ENCODE measurements at places on chromosomes 4 and X. TPM values are rescaled to one million over a fixed set of nuclear protein-coding genes. Genes with fewer than 3 reads are reported as not detected.

Gene ATXN3L
- total RNA-seq, result not detected

Gene IQSEC2
- 23.3 TPM for total RNA-seq

Gene CCDC149
- 4.8 TPM for total RNA-seq

Gene GAGE12H
- total RNA-seq, result not detected

Gene MAML3
- 7.9 TPM for total RNA-seq

Gene MAGEA12
- total RNA-seq, result 0.57 TPM

Gene MSANTD1
- total RNA-seq, result 0.99 TPM

Gene PWWP3B
- total RNA-seq, result 0.52 TPM

Gene GABRE
- 11.7 TPM for total RNA-seq

DNA sequence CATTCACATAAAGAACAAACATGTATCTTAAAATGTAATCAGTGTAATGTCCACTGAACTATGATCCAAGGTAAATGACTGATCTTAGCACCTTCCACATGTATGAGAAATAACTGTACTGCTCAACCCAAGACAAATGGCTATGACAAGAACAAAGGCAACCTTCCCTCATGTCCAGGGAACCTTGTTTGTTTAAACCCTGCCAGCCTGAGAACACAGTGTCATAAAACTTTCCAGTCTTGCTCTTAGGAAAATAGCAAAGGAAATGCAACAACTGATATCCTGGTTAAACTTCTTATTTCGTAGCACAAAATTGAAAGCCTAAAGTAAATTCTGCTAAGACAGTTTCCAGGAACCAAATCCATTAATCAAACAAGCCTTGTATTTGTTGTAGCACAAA, 494.3 kb downstream of the IL15 start:
- no peak for DNase-seq
- no peak overlapping the region for H3K4me3 ChIP-seq
- no peaks in the 10 kb centered on the region for H3K27me3 ChIP-seq
- peaks cover 3% of the 10 kb centered on the region for H3K4me1 ChIP-seq

GRCh38 chr4:146379744-146380143, 142.0 kb downstream of the SLC10A7 start:
- H3K4me3 ChIP-seq, result no peak overlapping the region
- H3K27ac ChIP-seq, result no peak overlapping the region

DNA sequence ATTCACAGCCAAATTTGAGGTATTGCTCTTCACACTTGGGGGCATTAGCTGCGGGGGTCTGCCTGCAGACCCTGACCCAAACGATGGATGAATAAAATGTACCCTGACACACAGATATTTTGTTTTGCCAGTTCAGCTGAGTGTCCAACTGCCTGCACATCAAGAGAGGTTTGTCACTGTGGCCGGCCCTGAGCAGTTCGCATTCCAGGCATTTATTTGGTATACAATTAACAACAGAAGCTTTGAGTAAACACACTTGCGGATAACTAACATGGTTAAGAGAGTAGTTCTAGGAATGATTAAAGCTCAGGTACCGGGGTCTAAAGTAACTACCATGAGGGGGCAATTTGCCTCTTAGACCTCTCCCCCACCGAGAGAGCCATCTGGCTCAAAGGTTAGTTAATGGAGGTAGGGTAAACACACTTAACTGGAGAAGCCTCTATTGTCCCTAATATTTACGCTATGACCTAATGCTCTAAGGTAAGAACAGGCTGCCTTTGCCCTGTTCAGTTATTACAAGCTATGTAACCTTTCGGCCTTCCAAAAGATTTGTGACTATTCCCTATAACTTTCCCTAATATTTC, 162.0 kb downstream of the SNCA start:
- H3K36me3 ChIP-seq, result peaks cover 24% of the 10 kb centered on the region
- H3K27ac ChIP-seq, result no peak overlapping the region
- H3K4me1 ChIP-seq, result peaks cover 14% of the 10 kb centered on the region
- H3K4me3 ChIP-seq, result no peak overlapping the region

DNA sequence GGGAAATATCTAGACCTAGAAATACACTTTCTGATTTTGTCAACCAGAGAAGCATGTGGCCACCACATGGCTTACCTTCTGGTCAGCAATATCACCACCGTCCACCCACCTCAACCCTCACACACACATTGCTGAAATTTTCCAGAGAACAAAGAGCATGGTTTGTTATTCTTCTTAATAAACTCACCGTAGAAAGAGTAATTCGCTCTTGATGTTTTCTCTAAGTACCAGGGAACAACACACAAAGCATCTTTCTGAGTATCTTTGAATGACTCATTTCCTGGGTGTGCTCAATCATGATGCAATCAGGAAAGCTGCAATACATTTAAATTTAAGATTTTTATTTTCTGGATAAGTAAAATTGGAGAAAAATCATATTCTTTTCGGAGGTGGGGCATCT, 24.7 kb upstream of the LRAT start:
- H3K4me1 ChIP-seq, result peaks cover 33% of the 10 kb centered on the region
- no peak overlapping the region for H3K4me3 ChIP-seq
- no peak for DNase-seq

DNA sequence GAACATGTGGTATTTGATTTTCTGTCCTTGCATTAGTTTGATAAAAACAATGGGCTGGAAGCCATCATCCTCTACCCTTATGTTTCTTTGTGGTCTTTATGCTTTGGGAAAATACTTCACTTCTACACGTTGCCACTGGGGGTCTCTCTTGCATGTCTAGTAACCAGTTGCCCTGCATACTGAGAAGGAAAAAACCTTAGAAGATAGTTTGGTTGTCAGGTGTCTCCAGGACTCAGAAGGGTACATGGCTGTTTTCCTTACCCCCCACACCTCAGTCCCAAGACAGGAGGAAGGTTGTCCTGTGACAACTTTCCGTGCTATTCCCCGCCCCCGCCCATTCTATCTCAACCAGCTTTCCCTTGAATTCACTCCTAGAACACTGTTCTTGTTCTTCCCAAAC, 62.1 kb upstream of the LANCL3 start:
- no peaks in the 10 kb centered on the region for H3K36me3 ChIP-seq
- no peak for DNase-seq
- H3K27ac ChIP-seq, result no peak overlapping the region
- H3K27me3 ChIP-seq, result no peaks in the 10 kb centered on the region
- peaks cover 14% of the 10 kb centered on the region for H3K4me1 ChIP-seq
- no peak overlapping the region for H3K4me3 ChIP-seq

- H3K36me3 ChIP-seq, result peaks cover 34% of the 10 kb centered on the region
- no peak for DNase-seq
- no peaks in the 10 kb centered on the region for H3K27me3 ChIP-seq
- H3K4me1 ChIP-seq, result peaks cover 42% of the 10 kb centered on the region
- H3K27ac ChIP-seq, result peak overlapping the region; percentile 14
These were observed 39.3 kb downstream of the EVC start for GRCh38 chr4:5750052-5750945.

Measured in WTC11 (cell line).